ENCODE measurements at places on chromosomes 5 and 9.

DNA sequence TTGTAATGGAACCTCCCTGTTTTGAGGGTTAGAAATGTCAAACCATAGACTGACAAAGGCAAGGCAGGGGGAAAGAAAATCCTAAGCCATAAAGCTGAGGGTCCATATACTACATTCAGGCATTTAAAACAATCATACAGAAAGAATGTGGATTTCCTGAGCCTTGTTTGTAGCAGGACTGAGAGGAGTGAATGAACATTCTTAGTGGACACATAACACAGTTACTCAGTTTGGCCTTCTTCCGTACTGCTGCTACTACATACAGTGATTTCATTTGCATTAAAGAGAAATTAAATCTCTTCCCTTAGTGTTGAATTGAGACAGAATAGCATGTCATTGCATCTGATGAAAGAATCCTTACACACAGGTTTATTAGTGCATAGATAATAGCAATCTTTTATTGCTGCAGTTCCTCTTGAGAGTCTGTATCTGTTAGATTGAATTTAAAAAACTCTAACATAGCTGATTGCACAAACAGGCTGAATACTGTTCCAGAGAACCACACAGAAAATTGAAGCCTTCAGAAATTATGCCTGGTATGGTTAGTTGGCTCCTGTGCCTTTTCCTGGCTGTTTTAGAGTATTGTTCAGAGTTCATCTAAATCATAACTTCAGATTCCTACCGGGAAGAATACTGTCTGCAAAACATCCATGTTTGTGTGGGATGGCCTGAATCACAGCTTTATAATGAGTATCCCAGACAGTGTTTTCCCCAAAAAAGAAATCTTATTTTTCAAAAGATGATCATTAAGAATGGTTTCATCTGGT is 2.0 kb upstream of the MTX3 start:
- DNase-seq: no peak

DNA sequence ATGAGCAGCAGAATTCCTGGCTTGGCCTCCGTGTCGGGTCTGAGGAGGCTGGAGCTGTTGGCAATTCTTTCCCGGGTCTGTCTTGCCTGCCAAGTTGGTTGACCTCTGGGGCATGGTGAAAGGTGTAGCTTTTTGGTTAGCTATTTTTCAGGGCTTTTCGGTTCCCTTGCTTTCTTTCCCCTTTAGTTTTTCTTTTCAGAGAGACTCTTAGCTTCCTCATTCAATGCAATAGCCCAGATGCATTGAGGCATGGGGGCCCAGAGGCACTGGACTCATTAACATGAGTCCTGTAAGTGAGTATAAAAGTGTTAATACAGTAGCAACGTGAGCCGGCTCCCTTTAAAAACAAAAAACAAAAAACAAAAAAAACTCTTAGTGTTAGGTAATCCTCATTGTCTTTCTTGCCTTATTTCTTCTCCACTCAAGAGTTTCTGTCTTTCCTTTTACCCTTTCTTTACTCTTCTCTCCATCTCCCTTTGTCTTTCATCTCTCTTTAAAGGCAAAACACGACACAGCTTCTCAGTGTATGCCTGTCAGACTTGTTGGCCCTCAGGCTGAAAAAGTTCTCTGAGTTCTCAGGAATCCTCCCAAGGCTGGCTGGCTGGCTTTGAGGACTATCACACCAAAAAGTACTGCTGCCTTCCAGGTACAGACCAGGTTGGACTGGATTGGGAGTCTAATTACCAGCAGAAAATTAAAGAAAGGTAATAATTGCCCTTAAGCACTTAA is 289.9 kb upstream of the TUT7 start:
- DNase-seq: no peak

DNA sequence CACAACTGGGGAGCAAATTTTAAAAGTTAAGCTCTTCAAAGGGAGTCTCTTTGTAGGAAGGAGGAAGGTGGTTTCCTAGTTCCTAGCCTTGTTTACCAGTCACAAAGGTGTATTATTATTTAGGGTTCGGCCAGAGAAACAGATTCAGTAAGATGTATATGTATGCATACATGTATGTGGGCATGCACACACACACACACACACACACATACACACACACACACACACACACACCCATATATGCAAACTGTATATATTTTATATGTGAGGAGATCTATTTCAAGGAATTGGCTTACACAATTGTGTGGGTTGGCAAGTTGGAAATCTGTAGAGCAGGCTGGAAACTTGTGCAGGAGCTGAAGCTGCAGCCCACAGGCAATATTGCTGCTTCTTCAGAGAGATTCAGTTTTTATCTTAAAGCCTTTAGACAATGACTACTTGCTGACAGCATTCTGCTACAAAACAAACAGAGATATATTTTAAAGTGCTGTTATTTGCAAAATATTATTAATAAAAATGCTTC is 75.3 kb upstream of the DNAH5 start:
- DNase-seq: no peak

- DNase-seq: no peak
These were observed 52.0 kb downstream of the CFAP77 start for GRCh38 chr9:132461971-132462370.

- DNase-seq: no peak
These were observed 36.9 kb upstream of the ADAMTS16 start for GRCh38 chr5:5103245-5103644.

DNA sequence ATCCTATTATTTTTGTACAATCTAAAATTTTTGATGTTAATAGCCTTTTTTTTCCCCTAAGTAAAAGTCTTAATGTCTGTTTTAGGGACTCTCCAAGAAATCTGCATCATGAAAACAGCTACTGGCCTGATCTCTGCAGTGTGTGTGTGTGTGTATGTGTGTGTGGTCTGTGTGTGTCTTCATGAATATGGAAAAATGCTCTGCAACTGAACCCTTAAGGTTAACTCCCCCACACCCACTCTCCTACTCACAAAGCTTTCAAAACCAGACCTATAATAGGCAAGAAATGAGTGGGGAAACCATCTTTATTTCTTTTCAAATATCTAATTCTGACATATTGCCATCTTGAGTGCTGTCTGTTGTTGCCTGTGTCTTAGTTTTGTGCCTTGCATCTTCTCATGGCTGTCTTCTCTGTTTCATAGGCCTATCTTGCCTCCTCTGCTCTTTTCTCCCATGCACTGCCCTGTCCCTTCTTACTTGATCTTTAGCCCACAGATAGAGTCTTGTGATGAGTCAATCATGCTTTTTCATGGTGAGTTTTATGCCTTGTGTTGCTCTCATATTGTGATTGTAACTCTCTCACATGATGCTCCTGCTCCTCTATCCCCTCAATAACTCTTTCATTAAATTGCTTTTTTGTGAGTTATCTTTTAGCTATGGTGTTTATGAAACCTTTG is 68.3 kb downstream of the CHSY3 start:
- no peak for DNase-seq

DNA sequence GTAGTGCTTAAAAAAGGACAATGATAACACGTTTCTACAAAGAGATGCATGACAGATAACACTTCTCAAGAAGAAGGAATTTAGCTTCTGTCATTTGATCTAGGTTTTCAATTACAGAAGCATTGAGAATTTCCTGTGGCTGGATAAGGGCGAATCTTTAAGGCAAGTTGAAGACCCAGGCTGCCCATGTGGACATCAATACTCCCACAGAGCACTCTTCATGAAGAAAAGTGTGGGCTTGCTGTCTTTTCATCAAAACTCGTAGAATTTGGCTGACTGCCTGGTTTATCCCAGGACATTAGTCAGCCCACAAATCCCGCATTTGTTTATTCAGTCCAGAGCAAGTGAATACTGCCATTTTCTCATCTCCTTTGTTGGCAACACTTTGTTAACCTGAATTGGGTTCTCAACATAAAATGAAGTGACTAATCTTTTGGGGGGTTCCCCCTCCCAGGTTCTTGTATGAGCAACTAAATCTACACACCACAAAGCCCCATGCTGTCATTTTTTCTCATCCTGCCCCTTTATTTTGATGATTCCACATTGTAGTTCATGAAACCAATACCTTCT is 43.4 kb upstream of the CDKN2B start:
- no peak for DNase-seq

- DNase-seq: peak; percentile 33
These were observed 31.6 kb downstream of the ADRA1B start for GRCh38 chr5:159947708-159948358.

GRCh38 chr5:150162142-150162513 is 4.5 kb upstream of the CDX1 start:
- no peak for DNase-seq

DNA sequence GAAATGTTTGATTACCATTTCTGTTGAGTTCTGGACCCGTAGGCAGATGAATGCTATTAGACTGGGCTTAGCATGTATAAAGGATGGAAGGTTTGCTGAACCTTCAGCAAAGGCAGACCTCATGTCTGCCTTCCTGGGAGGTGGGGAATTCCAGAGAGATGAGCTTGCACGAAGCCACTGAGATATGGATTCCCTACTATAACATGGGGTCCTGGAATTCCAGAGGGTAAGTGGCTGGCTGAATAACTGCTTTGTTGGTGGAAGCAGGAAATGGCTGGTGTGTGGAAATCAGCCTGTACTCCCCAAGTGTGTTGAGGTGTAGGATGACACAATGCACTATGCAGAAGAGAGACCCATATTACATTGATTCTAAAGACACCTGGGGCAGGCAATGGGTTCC is 526.4 kb downstream of the CTNND2 start:
- no peak for DNase-seq

- DNase-seq: no peak
These were observed 229.3 kb downstream of the RFX3 start for GRCh38 chr9:3296536-3296935.

- peak; percentile 18 for DNase-seq
These were observed 180.6 kb downstream of the GABRG2 start for GRCh38 chr5:162248107-162248713.

GRCh38 chr5:87770016-87770570 is 357.4 kb upstream of the CCNH start:
- no peak for DNase-seq

GRCh38 chr5:135308752-135309151 is 90.3 kb downstream of the MACROH2A1 start:
- peak; percentile 59 for DNase-seq

GRCh38 chr5:160494451-160494850 is 72.8 kb downstream of the PTTG1 start:
- no peak for DNase-seq

DNA sequence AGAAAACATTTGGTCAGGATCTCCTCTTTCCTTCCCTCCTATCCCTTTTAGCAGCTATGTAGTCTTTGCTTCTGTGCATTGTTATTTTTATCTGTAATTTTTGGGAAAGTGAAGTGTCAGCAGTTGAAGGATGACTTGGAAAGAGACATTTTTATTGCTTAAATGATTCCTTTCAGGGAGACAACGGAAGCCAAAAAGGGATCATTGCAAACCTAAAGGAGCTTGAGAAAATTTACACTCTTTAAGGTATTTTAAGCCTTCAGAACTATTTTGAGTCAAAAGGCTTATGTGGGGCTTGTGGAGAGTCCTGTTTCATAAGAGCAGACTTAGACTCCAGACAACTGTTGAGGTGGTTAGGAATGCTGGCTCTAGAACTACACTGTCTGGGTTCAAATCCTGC is 281.6 kb downstream of the KIF4B start:
- no peak for DNase-seq

DNA sequence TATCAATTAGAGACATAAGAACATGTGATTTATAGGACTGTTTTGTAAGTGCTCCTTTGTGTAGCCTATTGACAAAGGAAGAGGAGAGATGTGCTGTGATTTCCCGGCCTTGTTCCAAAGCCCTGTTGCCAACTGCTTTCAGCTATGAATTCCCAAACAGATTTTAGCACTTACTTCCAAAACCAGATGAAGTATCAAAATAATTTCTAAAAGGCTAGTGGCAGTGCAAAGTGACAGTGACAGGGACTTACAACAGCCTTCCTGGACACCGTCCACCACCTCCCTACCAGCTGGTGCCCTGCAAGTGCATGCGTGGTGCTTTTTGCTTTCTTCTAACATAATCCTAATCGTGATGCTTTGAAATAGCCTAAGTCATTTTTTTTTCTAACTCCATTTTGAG is 254.1 kb upstream of the ACTBL2 start:
- no peak for DNase-seq

DNA sequence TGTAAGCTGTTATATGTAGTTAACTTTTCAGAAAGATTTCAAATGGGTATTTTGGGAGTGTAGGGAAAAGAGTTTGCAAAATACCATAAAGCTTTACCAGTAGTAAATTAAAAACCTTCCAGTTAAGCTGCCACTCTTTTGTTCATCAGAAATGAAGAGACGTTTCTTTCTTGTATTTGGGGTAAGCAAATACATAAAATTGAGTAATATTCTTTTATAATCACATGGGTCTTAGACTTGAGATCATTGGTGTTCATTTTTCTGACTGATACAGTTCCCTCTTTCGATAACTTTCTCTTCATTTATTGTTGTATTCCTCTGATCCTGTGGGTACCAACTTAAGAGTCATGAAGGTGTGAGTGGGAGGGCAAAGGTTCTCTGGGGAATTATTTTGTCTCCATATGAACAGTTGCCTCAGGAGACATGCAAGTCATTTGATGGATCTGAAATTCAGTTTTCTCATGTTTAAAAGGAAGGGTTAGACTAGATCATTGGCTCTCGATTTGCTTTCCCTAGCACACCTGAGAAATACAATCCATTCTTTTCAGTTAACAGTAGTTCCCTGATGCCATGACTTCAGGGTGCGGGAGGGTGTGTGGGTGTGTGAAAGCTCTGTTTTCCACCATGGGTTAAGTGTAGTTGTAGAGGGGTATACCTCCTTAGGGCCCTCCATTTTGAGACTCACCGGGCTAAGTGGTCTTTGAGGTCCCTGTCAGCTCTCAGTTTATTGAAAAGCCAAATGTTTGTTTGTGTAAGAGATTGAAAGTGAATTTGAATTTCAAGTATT is 47.7 kb downstream of the CNTRL start:
- DNase-seq: peak; percentile 16

DNA sequence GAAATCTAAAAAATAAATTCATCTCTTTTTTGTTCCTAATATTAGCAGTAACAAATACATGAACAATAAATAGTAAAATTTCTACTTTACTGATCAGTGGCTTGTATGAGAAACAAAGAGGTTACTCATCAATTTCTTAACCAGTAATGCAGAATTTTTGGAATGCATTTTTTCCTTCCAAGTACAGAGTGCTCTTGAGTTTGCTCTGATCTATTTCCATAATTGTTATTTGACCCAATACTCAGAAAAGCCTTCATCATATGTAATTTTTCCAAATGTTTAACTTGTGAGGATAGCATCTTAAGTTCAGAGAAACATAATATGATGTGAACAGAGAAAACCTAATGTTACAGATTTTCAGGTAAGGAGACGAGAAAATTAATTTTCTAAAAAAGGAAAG is 47.3 kb downstream of the FBN2 start:
- DNase-seq: no peak

DNA sequence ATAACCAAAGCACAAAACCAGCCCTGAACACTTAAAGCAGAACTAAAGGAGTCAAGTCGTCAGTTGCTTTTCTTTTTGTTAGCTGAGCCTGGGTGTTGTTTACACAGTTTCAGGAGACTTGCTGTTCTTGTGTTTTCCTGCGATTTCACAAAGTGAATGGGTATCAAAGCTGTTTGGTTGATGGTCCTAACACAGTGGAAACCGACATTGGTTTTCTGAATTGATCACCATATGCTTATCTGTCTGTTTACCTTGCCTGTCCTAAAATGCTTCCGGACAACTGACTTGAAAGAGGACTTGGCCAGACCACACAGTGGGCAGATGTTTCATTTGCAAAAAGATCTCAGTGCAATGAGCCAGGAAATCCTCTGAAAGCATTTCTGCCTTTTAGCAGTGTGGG is 676.4 kb downstream of the PRELID2 start:
- DNase-seq: no peak
